ENCODE measurements at places on chromosomes 3 and 15.

GRCh38 chr15:64051407-64052259 is 5.3 kb upstream of the DAPK2 start:
- no peak for DNase-seq

- no peak for DNase-seq
These were observed 31.7 kb downstream of the ATP11B start for GRCh38 chr3:182824957-182825356.

GRCh38 chr3:58190882-58191281 is 19.9 kb downstream of the DNASE1L3 start:
- DNase-seq: no peak

- no peak for DNase-seq
These were observed 20.2 kb upstream of the PPP1R2 start for GRCh38 chr3:195563317-195563716.

DNA sequence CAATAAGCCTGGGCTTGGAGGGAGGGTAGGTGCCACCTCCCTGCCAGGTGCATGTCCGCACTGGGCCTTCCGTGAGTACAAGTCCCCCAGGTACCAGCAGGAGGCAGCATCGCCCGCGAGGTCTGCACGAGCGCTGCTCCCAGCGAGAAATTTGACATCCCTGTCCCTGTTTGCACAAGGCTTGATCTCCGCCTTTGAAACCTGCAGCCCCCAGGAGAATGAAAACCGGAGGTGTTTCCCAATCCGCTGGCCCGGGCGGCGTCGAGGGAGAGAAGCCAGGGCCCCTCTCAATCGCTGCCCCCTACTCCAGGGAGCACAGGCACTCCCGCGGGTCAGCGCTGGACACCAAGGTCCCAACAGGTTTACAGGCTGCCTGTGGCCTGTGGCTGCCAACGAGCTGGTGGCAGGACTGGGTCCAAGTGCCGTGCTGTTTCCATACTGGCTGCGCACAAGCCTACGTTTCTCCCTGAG is 961 bp downstream of the HAPLN3 start:
- DNase-seq: no peak

GRCh38 chr3:178272841-178273240 is 263.4 kb upstream of the KCNMB2 start:
- DNase-seq: no peak

DNA sequence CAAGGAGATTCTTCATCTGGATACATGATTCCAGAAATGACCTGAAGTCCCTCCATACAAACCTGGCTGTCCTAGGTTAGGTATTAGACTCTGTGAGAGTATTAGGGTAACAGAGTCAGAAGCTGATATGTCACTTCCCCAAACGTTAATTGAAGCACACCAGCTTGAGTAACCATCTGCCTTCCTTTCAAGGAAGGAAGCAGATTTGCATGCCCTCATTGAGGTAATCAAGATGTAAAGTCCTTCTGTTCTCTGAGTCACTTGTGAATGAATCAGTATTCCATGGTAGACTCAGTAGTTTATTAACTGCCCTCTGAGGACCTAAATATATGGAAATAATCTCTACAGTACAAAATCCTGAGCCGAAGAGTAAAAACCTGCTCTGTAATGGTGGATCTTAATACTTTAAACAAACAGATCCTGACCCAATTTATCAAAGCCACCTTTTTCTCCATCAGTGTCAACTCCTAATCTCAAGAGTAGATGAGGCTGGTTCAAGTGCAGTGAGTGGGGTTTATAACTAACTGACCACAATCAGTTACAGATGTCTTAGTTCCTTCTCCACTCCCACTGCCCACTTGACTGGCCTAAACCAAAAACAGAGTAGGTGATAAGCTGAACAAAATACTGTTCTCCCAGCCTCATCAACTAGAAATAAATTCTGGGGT is 246.2 kb upstream of the CHRM5 start:
- DNase-seq: no peak

All from C1 segment of cervical spinal cord (tissue), 14 donors.